ENCODE measurements at places on chromosomes 3 and 15. TPM values are rescaled to one million over a fixed set of nuclear protein-coding genes. Genes with fewer than 3 reads are reported as not detected.

DNA sequence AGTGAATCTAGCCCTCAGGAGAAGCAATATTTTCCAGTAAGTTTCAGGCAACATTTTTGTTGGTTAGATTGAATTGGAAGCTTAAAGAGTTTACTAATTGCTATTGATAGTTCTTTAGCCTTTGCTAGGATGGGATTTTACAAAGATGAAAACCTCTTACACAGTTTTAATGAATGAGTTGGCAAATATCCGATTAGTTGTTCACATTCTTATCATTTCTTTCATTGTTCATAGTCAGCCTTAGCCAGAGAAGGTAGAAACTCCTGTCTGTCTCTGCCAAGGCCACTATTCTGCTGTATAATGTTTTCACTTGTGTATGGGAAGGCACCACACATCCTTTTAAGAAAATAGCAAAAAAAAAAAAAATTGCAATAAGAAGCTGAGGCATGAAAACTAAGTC is 222.0 kb upstream of the MANF start:
- no peak for DNase-seq

DNA sequence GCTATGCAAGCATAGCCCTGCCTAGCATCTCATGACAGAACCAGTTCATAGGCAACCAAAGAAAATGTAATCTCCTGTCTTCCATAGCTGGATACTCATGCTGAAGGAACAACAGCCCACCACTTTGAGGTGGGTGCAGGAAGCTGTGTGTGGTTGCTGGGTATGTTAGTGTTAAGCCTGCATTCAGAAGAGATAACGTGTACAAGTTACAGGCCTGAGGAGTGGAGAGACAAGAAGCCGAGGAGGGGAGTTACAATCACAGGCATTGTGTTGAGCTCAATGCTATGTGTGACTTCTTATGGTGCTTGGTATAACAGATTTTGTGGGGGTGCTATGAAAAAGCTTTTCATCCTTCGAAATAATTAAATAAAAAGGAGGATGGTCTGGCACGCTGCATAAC is 42.8 kb upstream of the SECISBP2L start:
- no peak for DNase-seq

DNA sequence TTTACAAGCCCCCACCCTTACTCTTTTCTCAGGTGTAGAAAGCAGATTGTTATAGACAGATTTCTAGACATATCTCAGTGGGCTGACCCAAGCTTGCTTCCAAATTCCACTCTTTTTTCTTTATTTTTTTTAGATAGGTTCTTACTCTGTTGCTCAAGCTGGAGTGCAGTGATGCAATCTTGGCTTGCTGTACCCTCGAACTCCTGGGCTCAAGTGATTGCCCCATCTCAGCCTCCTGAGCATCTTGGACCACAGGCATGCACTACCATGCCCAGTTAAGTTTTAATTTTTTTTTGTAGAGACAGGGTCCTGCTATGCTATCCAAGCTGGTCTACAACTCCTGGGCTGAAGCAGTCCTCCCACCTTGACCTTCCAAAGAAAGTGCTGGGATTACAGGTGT is 53.5 kb upstream of the ADAMTS9 start:
- no peak for DNase-seq

GRCh38 chr3:45892161-45892560 is 5.8 kb downstream of the CCR9 start:
- no peak for DNase-seq

DNA sequence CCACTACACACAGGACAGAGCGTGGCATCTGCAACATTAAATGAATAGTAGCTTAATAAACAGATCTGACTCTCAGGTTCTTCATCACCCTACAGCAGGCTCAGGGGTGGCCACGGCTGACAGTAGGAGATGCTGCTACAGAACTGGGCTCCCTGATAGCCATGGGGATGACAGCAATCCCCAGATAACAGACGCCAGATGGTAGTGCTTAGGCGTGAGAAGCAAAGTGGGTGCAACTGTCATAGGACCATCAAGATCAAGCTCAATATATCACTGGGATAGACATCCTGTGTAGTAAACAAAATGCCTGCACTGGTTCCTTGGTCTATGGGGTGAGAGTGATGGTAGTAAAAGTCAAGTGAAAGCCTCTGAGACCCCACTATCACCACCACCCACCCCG is 2.6 kb upstream of the TPRA1 start:
- DNase-seq = no peak

Gene LDHAL6B
- total RNA-seq = not detected

Gene FGF7
- total RNA-seq = not detected

Measured in SJSA1 (cell line).